ENCODE measurements at places on chromosomes 1 and 21.

DNA sequence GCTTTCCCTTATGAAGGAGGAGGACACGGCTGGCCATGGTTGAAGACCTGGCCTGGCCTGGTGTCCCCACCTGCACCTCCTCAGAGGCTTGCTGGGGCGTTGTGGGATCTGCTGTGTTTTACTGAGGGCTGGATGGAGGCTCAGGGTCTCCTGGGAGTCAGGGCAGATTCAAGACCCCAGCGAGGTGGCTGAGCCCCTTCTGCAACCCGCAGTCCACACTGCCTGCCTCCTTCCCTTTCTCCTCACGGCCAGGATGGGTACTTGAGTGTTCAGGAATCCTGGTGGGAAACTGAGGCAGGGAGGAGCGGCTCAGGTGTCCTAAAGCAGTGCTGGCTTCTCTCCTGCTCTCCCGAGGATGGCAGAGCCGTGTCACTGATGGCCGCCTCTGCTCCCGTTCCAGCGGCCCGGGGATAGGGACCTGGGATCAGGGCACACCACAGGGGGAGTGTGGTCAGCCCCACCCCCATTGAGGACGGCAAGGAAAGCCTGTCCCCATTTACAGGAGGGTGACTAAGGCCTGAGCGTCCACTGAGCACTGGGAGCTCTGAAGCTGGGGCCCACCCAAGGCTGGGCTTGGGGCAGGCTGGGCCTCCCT lies 47.5 kb downstream of the TRPM2 start:
- DNase-seq: no peak

- no peak for DNase-seq
These were observed 1.5 kb upstream of the KCNA2 start for GRCh38 chr1:110607536-110608230.

DNA sequence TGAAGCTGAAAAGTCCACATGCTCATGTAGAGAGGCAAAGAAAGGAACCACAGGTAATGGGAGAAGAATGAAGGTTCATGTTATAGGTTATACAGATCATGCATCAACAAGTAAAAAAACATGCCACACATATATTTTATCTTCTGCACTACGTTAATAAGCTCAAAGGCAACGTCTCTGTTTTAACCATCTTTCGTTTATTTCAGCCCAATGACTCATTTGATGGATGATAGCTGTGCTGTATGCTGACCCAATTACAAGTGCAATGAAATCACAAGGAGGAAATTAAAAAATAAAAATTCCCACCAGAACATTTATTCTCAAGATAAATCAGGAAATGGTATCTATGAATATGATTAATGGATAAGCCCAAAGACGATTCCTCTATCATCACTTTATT lies 24.6 kb downstream of the XCL1 start:
- DNase-seq: no peak

DNA sequence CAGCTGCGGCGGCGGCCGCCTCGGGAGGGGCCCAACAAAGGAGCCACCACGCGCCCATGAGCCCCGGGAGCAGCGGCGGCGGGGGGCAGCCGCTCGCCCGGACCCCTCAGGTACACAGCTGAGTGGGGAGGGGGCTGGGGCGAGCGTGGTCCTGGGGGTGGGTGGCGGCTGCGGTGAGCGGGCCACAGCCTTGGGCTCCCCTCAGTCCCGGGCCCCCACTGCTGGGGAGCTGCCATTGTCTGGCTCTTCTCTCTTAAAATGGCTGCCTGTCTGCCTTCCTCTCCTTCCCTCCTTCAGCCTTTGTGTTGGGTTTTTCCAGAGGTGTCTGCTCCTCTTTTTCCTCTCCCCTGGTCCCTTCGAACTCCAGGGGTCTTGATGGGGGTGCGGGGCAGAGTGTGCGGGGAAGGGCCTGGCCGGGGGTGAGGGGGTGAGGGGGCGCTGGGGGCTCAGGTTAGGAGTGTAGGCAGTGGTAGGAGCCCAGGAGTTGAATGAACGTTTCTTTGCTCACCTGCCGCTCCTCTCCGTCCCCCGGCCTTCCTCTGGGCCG lies 1.7 kb downstream of the ARID1A start:
- no peak for DNase-seq

DNA sequence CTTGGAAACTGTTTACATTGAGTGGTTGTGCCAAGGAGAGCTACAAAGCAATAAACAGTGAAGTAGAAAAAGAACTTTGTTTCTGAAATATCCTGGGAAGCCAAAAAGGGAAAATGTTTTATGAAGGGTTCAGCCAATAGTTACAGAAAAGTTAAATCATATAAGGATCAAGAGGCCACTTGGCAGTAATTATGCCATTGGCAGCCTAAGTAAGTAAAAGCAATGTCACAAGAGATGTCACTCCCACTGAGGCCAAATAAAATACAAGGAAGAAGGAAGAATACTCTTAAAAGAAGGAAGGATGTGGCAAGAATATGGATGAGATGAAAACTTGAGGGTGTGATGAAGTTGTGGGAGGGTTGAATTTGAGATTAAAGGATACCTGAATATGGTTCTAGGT lies 45.2 kb downstream of the EDEM3 start:
- no peak for DNase-seq

GRCh38 chr1:211478801-211479578 lies 13.0 kb downstream of the RD3 start:
- no peak for DNase-seq

GRCh38 chr1:147773215-147773715 lies 12.9 kb upstream of the GJA5 start:
- no peak for DNase-seq

DNA sequence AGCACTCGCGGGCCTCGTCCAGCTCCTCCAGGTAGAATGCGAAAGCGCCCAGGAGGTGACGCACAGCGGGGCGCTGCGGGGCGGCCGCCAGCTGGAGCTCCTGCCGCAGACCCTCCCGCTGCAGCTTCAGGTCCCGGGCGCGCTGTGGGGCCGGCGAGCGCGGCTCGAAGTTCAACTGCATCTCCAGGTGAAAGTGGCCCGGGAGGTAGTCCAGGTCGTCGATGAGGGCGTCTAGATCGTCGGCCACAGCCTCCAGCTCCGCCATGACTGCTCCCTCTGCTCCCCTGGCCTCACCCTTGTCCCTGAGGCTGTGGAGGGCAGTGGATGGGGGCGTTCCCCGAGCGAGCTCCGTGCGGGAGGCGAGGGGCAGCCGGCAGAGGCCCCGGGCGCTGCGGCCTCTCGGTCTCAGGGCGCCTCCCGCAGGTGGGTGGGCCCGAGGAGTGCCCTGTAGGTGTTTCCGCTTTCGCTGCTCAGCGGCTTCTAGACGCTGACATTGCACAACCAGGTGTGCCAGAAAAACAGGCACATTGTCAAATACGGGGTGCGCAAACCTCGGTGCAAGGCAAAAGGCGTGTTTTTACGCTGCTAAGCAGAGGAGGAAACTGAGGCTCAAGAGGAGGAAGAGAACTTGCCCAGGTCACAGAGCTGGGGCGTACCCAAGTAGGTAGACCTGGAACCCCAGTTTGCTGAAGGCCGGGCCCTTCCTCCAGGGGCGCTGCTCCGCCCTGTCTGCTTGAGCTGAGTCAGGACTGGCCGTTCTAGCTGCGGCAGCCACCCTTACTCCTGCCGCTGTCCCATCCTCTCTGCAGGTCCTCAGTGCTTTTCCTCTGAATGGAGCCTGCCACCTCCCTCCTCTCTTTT lies at the start of gene TTC22:
TSS of gene TTC22 (minus strand) at position 425 of the 861 bp plus-strand sequence. CDS start at position 265, 160 bp downstream.
- peak; percentile 66 for DNase-seq

GRCh38 chr1:40232444-40232843 lies 15.3 kb upstream of the TMCO2 start:
- peak; percentile 58 for DNase-seq

DNA sequence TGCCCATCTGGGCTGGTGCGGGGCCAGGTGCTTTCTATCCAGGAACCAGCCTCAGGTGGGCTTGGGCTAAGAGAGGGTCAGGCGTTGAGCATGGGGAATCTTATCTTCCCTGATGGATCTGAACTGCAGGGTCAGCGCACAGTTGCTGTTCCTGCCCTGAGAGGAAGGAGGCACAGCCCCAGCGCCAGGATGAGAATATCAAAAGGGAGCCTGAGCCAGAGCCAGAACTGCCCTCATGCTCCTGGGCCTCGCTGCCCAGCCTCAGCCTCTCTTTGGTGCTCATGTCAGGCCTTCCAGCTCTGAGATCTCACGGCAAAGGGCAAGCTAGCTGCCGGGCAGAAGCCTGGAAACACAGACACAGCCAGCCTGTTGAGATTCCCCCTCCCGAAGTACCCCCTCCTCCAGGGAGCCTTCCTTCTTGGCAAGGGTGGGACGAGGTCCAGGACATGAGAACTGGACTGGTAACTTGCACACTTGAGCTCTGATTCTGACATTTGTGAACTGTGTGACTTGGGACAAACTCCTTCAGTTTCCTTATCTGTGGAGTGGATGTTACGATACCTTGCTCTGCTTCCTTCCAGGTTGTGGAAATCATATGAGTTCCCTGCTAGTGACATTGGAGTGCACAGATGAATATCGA lies 1.2 kb upstream of the LAD1 start:
- DNase-seq: no peak

- no peak for DNase-seq
These were observed 53.3 kb downstream of the SYF2 start for GRCh38 chr1:25178917-25179561.

- no peak for DNase-seq
These were observed 110.4 kb downstream of the PDE9A start for GRCh38 chr21:42763581-42764442.

- DNase-seq: no peak
These were observed 55.6 kb downstream of the TRAF5 start for GRCh38 chr1:211382182-211382713.

GRCh38 chr1:241413386-241413785 lies 56.4 kb upstream of the RGS7 start:
- no peak for DNase-seq

DNA sequence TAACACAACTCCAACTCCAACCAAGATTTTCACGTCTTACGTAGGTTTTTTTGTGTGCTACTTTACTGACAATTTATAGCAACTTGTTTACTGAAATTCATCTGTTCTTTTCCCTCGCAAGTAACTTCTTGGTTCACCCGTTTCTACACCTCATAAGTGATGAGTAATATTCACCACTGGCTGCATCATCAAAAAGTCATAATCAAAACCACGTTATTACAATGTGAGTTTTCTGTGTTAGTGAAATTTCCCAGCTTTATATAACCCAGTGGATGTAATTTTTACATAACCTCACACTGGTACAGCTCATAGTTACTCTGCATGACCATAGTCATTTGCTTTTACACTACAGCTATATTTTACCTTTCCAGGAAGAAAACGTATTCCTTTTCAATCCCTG lies 401.1 kb upstream of the LYPLAL1 start:
- no peak for DNase-seq

DNA sequence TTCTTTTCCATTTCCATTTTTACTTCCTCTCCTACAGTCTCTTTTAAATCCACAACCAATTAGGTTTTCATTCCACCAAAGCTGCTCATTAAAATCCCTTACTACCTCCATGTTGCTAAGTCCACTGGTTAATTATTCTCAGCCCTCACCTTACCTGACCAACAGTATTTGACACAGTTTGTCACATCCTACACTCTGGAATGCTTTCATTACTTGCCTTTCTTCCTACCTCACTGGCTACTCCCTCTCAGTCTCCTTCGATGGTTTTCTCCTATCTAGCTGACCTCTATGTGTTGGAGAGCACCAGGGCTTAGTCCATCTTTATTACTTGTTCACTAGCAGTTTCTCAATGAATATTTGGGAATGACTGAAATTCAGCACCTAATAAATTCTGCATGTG lies 78.6 kb downstream of the NME7 start:
- DNase-seq: no peak

DNA sequence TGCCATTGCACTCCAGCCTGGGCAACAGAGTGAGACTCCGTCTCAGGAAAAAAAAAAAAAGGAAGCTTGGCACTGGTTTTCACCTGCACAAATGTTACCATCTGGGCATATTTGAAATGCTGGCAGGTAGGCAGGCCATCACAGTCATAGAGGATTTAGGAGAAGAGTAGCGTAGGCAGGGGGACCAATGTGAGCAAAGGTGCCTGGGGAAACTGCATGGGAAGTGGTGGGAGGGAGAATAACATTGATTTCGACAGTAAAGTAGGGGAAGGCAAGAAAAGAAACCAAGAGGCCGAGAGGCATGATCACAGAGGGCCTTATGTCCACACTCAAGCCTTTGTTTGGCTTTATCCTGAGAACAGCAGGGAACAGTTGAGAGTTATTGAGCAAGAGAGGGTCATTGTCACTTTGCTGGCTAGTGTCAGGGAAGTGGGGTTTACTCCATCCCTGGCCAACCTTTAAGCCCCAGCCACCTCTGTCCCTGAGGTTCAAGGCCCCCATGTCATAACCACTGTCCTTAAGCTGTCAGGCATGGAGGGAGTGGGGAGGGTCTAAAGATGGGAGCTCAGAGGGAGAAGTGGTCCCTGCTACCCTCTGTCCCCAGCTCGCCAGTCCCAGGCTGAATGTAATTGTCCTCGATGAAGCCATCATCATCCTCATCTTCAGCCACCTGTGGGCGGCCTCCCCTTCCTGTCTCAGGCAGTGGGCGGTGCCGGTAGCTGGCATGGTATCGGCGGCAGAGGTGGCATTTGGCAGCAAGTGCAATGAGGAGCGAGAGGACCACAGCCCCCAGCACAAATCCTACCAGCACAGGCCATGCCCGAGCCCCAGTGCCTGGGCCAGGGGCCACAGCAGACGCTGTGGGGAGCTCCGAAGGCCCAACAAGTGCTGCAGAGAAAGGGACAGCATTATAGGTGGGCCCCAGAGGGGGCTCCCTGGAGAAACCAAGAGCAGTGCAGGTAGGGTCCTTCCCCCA lies 2.9 kb downstream of the C1orf210 start:
- no peak for DNase-seq

DNA sequence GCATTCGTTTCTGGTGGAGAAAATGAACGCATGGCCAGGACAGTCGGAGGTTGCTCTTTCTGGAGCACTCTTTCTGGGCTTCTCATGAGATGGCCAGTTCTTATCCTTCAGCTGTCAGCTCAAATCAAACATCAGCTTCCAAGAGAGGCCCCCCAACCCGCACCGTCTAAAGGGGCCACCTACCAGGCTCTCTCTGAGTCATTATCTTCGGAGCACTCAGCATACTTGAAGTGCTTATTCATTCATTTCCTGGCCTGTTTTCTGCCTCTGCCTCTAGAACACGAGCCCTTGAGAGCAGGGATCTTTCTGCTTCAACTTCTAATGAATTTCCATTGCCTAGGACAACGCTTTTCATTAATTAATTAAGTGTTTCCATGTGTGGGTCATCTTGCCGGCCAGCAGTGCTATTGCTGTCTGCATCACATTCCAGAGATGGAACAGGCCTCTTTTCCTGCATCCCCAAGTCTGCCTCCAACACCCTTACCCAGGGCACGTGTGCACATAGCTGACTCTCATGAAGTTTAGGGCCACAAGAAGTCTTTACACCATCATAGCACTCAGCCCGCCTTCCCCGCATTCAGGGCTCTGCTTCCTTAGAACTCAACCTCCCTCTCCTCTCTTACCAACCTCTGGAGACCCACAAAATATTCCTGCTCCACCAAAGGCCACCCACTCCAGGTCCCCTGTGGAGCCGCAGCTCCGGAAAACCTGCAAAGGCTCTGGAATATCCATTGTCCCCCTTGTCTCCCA lies 52.1 kb upstream of the LAPTM5 start:
- no peak for DNase-seq

- DNase-seq: no peak
These were observed 160.8 kb upstream of the HOOK1 start for GRCh38 chr1:59653968-59654367.

DNA sequence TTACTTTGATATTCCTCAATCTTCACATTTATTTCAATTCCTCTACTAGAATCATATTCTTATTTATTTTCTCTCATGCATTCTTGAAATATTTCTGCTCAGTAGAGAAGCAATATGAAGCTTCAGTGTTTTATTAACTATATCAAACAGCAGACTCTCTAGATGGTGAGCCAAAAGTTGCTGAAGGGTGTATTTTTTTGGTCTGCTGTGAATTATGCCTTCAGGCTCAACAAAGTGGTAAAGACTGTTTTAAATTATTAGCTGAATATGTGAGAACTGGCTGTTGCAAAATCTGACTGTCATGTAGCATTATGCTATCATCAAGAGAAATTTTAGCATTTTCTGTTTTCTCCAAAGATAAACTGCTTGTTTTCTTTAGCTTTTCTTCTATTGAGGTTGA lies 24.9 kb upstream of the CDC42BPA start:
- no peak for DNase-seq

All from stimulated activated CD4-positive, alpha-beta T cell treated with anti-CD3 and anti-CD28 coated beads, TNF-alpha, amount 100 ng/mL, for 48 hours (primary cell).